SK-MEL-5 (cell line): ENCODE measurements at places on chromosomes 7 and 10. TPM values are rescaled to one million over a fixed set of nuclear protein-coding genes. Genes with fewer than 3 reads are reported as not detected.

The ATP6V0E2 gene
- total RNA-seq, result 25.8 and 30.3 TPM in 2 replicates

The NSMCE4A gene
- 36.0 and 38.9 TPM in 2 replicates for total RNA-seq

The VIPR2 gene
- not detected in 2 replicates for total RNA-seq

The CASP2 gene
- total RNA-seq, result 11.8 and 14.4 TPM in 2 replicates

The GPR15LG gene
- not detected in 2 replicates for total RNA-seq

The PHF14 gene
- total RNA-seq, result 46.2 and 48.5 TPM in 2 replicates

The EGFR gene
- 0.85 and 3.2 TPM in 2 replicates for total RNA-seq

The PITX3 gene
- not detected in 2 replicates for total RNA-seq

The INHBA gene
- total RNA-seq, result 0.05 and 0.29 TPM in 2 replicates

The MMP21 gene
- total RNA-seq, result not detected in 2 replicates

The FAM241B gene
- total RNA-seq, result 0.75 and 1.2 TPM in 2 replicates

The OR9A2 gene
- not detected in 2 replicates for total RNA-seq

The MPP7 gene
- 0.34 and 0.72 TPM in 2 replicates for total RNA-seq

The NUDT13 gene
- 2.3 and 2.4 TPM in 2 replicates for total RNA-seq

The AS3MT gene
- 0.13 and 0.21 TPM in 2 replicates for total RNA-seq

The SFMBT2 gene
- total RNA-seq, result 2.0 and 2.2 TPM in 2 replicates

The NEUROG3 gene
- not detected in 2 replicates for total RNA-seq

The RBP3 gene
- not detected in 2 replicates for total RNA-seq

The AKR1C4 gene
- total RNA-seq, result not detected in 2 replicates

The ABCB1 gene
- total RNA-seq, result 2.0 and 3.2 TPM in 2 replicates

The NEUROD6 gene
- total RNA-seq, result not detected in 2 replicates

The HTR5A gene
- total RNA-seq, result 0.11 TPM in 1 of 2 replicates, not detected in the other

The PIP gene
- total RNA-seq, result not detected in 2 replicates

The CPVL gene
- total RNA-seq, result 471 and 497 TPM in 2 replicates

The ELN gene
- not detected in 2 replicates for total RNA-seq

The FOXK1 gene
- total RNA-seq, result 14.5 and 16.3 TPM in 2 replicates

The NUTM2E gene
- total RNA-seq, result 0.03 and 0.27 TPM in 2 replicates

The SPAM1 gene
- total RNA-seq, result not detected in 2 replicates

The DYNC1I1 gene
- total RNA-seq, result 18.2 and 19.3 TPM in 2 replicates

The VAX1 gene
- total RNA-seq, result 1.1 and 1.3 TPM in 2 replicates

The ZNF107 gene
- total RNA-seq, result 4.0 and 4.7 TPM in 2 replicates

The ZNHIT1 gene
- total RNA-seq, result 211 and 241 TPM in 2 replicates

The GPRIN2 gene
- total RNA-seq, result not detected in 2 replicates

The SPDYE8 gene
- total RNA-seq, result not detected in 2 replicates

The HTR7 gene
- total RNA-seq, result 1.3 and 1.6 TPM in 2 replicates

The BAIAP2L1 gene
- 18.1 and 20.4 TPM in 2 replicates for total RNA-seq

The HOXA9 gene
- not detected in 2 replicates for total RNA-seq

The CYP3A4 gene
- total RNA-seq, result not detected in 2 replicates

The PROSER2 gene
- 4.4 and 5.9 TPM in 2 replicates for total RNA-seq

The CHST3 gene
- 3.1 and 3.5 TPM in 2 replicates for total RNA-seq

The ACBD7 gene
- 0.21 and 0.69 TPM in 2 replicates for total RNA-seq

The GIMAP4 gene
- not detected in 2 replicates for total RNA-seq

The TRIM73 gene
- total RNA-seq, result 0.37 and 0.50 TPM in 2 replicates

The GIMAP2 gene
- 12.6 and 13.5 TPM in 2 replicates for total RNA-seq

The ASB4 gene
- 156 and 173 TPM in 2 replicates for total RNA-seq

The ZNF488 gene
- not detected in 2 replicates for total RNA-seq

The NXPH1 gene
- not detected in 2 replicates for total RNA-seq

The PGAM2 gene
- total RNA-seq, result not detected in 2 replicates

The ATOH7 gene
- total RNA-seq, result 0.11 and 0.13 TPM in 2 replicates

The LEP gene
- total RNA-seq, result not detected in 2 replicates

The GSTO2 gene
- 0.90 and 1.2 TPM in 2 replicates for total RNA-seq

The COL1A2 gene
- 0.05 TPM in 2 replicates for total RNA-seq

The FANK1 gene
- 1.6 TPM in 1 of 2 replicates, not detected in the other for total RNA-seq

The ANKRD30A gene
- not detected in 2 replicates for total RNA-seq

The MAGI2 gene
- total RNA-seq, result 2.0 and 3.5 TPM in 2 replicates

The PNLIP gene
- total RNA-seq, result not detected in 2 replicates
